ENCODE measurements at places on chromosomes 5 and 9. TPM values are rescaled to one million over a fixed set of nuclear protein-coding genes. Genes with fewer than 3 reads are reported as not detected.

DNA sequence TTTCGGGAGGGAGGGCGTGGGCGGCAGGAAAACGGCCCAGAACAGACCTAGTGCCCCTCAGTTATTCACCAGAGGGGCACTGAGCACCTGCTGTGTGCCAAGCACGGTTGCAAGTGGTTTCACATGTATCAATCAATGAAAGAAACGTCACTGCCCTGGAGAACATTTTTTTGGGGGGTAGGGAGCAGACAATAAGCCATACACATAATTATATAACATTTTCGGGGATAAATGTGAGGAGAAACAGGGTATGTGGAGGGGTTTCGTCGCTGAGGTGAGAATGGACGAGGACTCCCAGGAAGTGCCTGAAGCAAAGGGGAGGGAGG lies 444 bp upstream of the ZNF354A start:
- no peak overlapping the region for H3K4me3 ChIP-seq
- H3K4me1 ChIP-seq = no peaks in the 10 kb centered on the region
- no peak for DNase-seq
- no peaks in the 10 kb centered on the region for H3K27me3 ChIP-seq
- H3K27ac ChIP-seq = no peak overlapping the region
- H3K36me3 ChIP-seq = peaks cover 6% of the 10 kb centered on the region

GRCh38 chr5:26805076-26805475 lies 233.3 kb downstream of the CDH9 start:
- no peak overlapping the region for H3K4me3 ChIP-seq
- DNase-seq = no peak
- no peak overlapping the region for H3K27ac ChIP-seq
- no peaks in the 10 kb centered on the region for H3K27me3 ChIP-seq
- no peaks in the 10 kb centered on the region for H3K36me3 ChIP-seq

DNA sequence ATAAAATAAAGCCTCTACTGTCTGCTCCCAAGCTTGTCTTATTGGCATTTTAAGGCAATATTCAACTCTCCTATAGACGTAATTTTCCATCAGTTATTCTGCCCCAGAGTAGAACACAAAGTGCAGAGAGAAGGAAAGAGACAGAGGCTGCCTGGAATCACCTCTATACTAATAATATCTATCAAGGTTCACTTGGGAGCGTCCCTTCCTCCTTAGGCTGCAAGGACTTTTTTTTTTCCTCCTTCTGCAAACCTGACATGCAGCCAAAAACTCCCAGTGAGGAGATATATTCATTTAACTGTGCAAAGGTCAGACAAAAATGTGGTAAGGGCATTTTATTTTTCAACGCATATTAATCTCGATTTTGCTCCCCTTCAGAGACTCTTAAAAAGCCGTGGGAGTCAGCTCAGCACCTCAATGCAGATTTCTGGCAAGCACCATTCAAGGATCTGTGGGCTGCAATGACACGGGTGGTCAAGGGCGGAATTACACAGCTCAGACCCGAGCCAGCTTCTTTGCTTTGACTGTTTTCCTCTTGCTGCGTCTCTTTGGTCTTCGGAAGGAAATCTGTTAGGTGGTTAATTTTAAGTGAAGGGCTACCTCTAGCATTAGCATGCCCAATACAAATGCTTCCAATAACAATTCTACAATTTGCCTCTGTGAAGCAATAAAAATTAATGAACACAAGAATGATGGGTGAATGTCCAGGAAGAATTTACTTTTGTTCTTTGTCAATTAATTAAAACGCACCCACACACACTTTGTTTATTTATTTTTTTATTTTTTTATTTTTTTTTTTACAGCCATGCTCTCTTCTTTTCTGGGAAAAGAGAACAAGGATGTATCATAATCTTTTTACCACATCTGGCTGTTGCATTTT lies 587.7 kb upstream of the GRAMD2B start:
- DNase-seq = peak; percentile 59
- no peaks in the 10 kb centered on the region for H3K27me3 ChIP-seq
- no peak overlapping the region for H3K27ac ChIP-seq
- no peaks in the 10 kb centered on the region for H3K4me1 ChIP-seq
- no peak overlapping the region for H3K4me3 ChIP-seq

GRCh38 chr9:91557327-91557726 lies 133.7 kb upstream of the NFIL3 start:
- no peak overlapping the region for H3K27ac ChIP-seq
- H3K4me3 ChIP-seq = no peak overlapping the region
- no peaks in the 10 kb centered on the region for H3K27me3 ChIP-seq
- peak; percentile 65 for DNase-seq

DNA sequence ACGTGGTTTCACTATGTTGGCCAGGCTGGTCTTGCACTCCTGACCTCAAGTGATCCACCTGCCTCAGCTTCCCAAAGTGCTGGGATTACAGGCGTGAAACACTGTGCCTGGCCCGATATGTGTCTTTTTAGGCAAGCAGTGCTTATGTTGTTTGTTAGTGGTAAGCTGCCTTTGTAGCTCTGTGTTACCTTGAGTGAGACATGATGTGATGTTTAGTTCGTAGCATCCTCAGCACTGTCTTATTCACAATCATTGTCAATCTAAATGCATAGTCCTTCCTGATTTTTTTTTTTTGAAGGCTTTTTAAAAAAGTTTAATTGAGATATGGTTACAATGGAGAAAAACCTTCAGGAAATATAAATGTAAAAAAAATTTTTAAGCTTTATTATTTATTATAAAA lies 45.5 kb downstream of the EXOSC2 start:
- H3K4me3 ChIP-seq = no peak overlapping the region
- H3K27me3 ChIP-seq = no peaks in the 10 kb centered on the region
- DNase-seq = no peak
- no peaks in the 10 kb centered on the region for H3K4me1 ChIP-seq
- H3K27ac ChIP-seq = no peak overlapping the region

DNA sequence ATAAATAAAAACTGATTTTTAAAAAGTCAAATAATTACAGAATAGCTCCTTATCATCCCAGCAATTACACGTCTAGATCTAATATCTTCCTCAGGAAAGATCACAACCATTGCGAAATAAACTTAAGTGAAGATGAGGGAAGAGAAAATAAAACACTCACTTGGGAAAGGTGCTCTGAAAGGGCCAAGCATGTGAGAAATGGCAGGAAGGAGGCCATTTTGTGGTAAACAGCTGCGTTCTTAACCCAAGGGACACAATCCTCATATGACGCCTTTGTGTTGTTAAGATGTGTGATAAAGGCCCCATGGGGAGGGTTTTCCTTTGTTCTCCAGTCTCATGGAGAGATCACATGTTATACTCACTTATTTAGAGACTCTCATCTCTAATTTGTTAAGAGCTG lies 32.5 kb downstream of the JAKMIP2 start:
- no peaks in the 10 kb centered on the region for H3K36me3 ChIP-seq
- no peak overlapping the region for H3K27ac ChIP-seq
- no peaks in the 10 kb centered on the region for H3K27me3 ChIP-seq

- H3K4me3 ChIP-seq = no peak overlapping the region
- H3K27me3 ChIP-seq = no peaks in the 10 kb centered on the region
- DNase-seq = peak; percentile 2
- H3K4me1 ChIP-seq = no peaks in the 10 kb centered on the region
- no peaks in the 10 kb centered on the region for H3K36me3 ChIP-seq
Measured at GRCh38 chr5:60453186-60453976, 246.6 kb downstream of the DEPDC1B start.

DNA sequence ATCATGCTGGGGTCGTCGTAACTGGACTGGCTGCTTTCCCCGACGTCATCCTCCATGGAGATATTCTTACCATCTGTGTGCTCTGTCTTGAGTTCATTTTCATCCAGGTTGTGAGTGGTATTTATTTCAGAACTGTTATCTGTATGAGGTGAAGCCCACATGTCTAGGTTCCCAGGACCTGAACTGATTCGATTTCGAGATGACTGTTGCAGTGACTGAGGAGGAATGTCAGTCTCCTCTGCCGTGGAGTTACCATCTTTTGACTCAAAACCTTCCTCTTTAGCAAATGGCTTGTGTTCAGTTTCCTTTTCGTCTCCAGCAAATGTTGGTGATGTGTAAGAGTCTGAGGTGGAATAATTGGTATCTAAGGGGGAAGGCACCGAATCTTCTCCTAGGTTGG lies 55.2 kb upstream of the PCA3 start:
- no peaks in the 10 kb centered on the region for H3K4me1 ChIP-seq
- no peak for DNase-seq
- H3K27me3 ChIP-seq = no peaks in the 10 kb centered on the region

DNA sequence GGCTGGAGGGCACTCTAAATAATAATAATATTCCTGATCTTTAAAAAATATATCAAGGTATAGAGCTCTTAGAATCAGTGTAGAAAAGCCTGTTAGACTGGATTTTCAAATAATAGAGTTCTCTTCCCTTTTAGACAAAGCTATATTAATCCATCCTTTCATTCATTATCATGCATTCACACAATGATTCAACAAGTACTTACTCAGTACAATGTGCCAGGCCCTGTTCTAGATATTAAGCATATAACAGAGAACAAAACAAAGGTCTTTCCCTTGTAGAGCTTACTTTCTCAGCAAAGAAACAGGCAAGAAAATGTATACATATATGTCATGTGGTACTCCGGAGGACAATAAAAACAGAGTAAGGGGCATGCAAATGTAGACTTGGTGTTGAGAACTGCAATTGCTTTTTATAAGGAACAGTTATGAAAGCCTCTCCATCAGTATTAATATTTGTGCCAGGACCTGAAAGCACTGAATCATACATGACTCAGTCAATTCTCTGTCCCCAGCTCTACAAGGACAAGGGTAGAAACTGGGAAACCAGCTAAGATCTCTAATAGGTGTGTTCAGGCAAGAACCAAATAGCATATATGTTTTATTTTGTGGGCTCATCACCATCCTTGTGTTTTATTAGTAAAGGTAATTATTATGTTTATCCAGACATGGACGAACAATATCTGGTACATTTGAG lies 72.2 kb downstream of the PIP5K1B start:
- peak overlapping the region; percentile 87 for H3K27ac ChIP-seq
- H3K27me3 ChIP-seq = no peaks in the 10 kb centered on the region
- H3K36me3 ChIP-seq = no peaks in the 10 kb centered on the region
- no peak for DNase-seq
- no peak overlapping the region for H3K4me3 ChIP-seq

GRCh38 chr5:103224118-103224893 lies 34.3 kb upstream of the MACIR start:
- no peak overlapping the region for H3K4me3 ChIP-seq
- no peak overlapping the region for H3K27ac ChIP-seq
- H3K4me1 ChIP-seq = no peaks in the 10 kb centered on the region
- H3K36me3 ChIP-seq = no peaks in the 10 kb centered on the region
- H3K27me3 ChIP-seq = no peaks in the 10 kb centered on the region

The IGIP gene
- 9.6 TPM for total RNA-seq

The CCNO gene
- total RNA-seq = 8.5 TPM

All from lung (tissue), 17 donors.